Fibroblast of skin of right quadriceps (primary cell): ENCODE measurements at places on chromosomes 3 and 15.

- peak; percentile 17 for DNase-seq
Observed at GRCh38 chr3:46695962-46696894, 2.7 kb upstream of the ALS2CL start.

DNA sequence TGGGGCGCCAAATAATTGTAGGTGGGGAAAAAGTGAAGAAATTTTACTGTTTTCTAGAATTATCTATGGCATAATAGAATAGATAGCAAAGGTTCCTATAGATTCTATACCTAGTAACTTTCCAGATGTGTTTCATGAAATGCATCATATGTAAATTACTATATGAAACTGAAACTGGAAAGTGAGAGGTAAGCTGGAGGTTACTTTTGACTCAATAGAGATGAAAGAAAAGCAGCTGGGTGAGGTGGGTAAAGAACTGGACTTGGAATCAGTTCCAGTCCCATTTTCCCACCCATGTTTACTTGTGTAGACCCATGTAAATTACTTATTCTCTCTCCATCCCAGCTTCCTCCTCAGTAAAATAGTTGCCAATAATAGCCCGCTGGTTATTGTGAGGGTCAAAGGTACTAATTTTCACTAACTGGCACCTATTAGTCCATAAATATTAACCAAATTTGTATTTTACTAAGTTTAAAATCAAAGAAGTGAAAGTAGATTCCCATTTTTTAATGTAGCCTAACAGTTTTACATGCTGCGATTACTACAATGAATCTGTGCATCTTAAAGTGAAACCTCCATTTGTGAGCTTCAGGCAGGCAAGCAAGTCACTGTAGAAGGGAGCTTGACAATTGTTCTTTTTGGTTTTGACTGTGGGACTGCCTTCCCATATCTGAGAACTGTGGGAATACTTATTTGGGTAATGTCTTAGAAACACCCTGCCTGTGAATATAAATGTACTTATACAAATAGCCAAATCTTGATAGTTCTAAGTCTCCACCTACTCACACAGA lies 312.1 kb downstream of the SLC9A9 start:
- no peak for DNase-seq

GRCh38 chr15:65576664-65577063 lies 34.3 kb downstream of the INTS14 start:
- DNase-seq = peak; percentile 75

DNA sequence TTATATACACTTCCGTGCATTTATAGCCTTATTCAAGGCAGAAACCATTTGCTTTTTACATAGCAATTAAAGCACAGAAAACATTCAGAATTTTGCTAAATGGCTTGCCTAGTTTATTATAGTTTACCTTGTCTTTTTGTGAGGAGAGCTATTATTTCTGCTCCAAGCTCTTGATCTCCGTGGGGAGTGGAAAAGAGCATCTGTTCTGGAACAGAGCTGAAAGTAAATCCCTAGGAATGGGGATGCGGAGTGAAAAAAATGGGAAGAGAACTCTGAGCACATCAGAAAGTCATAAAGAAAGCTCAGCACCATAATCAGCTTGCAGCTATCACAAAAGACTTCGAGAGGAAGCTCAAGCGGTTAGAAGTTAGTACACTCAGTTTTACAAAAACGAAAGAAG lies 1006.7 kb downstream of the ROBO2 start:
- DNase-seq = no peak

GRCh38 chr3:180036092-180036670 lies 556 bp downstream of the PEX5L start:
- DNase-seq = peak; percentile 0

GRCh38 chr3:188191460-188191859 lies 37.5 kb downstream of the LPP start:
- no peak for DNase-seq

GRCh38 chr3:58048301-58048700 lies 40.1 kb downstream of the FLNB start:
- DNase-seq = no peak

- no peak for DNase-seq
Observed at GRCh38 chr3:128190501-128190900, 37.2 kb downstream of the EEFSEC start.

DNA sequence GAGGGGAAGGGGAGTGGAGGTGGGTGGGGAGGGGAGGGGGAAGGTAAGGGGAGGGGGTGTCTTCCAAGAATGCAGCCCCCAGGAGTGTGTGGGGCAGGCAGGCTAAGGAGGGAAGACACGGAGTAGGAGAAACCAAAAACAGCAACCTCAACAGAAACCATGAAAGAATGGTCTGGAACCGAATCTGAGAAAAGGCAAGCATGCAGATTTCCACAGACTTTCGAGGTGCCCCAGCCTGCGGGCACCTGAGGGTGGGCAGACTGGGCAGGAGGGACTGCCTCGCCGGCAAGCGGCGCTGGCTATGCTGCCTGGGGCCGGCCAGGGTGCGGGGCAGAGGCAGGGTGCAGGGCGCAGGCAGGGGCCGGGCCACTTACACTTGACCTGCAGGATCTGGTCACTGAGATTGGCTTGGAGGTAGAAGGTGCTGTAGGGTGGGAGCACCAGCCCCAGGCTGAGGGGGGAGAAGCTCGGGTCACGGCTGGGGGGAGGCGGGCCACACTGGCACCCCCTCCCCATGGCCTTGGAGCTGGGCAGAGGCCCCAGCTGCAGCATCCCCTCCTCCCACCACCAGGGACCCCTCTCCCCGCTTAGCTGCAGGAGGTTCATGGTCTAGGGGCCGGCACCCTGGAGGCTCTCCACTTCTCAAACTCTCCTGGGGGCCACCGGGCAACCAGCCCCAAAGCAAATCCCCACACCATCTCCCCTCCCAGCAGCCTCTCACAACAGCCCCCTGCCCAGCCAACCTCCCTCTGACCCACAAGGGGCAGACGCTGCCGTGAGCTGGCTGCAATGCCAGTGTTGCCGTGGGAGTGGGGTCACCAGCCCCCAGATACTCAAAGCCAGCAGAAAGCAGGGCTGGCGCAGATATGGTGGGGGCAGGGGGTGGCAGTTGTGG lies 15.3 kb upstream of the TMEM115 start:
- no peak for DNase-seq

GRCh38 chr3:16260046-16260445 lies 4.7 kb downstream of the DPH3 start:
- DNase-seq = no peak
